ENCODE measurements at places on chromosomes 6 and 20. TPM values are rescaled to one million over a fixed set of nuclear protein-coding genes. Genes with fewer than 3 reads are reported as not detected.

C20orf204 gene
- total RNA-seq: 0.89 TPM

GRCh38 chr20:38108438-38108985 lies 56.6 kb downstream of the TGM2 start:
- peak; percentile 29 for DNase-seq

GRCh38 chr6:127076466-127076865 lies 42.0 kb upstream of the RSPO3 start:
- DNase-seq: no peak

SEMG1 gene
- not detected for total RNA-seq

OR2H2 gene
- not detected for total RNA-seq

- DNase-seq: peak; percentile 44
Observed at GRCh38 chr20:62977613-62978560, 25.4 kb downstream of the SLC17A9 start.

- no peak for DNase-seq
Observed at GRCh38 chr6:72651967-72652956, 30.4 kb downstream of the KCNQ5 start.

- no peak for DNase-seq
Observed at GRCh38 chr6:47690214-47690613, 8.2 kb upstream of the ADGRF4 start.

DNA sequence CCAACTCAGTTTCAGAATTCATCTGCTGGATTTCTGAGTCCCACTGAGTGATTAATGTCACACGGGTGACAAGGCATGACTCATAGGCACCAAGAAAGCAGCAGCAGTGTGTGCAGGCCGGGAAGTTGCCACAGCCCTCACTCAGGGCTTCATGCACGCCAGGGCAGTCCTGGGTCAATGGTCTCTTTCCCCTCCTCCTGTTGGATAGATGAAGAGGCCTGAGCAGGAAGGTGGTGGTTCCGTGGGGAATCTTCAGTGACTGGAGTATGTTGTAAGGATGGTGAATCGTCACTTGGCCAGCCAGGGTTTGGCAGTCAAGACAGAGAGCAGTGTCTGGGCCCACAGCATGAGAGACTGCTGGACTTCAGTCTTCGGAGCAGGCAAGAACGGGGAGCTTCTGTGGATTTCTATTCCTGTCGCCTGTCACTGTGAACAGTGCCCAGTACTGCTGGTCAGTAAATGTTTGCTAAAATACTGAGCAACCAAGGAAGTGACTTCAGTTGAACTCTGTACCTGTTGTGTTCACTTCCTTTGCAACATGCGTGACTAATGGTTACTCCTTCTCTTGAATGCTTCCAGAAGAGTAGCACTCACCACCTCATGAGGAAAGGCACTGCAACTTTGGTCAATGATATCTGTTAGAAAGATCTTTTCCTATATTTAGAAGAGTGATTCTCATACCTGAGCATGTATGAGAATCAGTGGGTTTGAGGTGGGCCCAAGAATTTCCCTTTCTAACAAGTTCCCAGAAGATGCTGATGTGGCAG lies 62.0 kb upstream of the CD93 start:
- DNase-seq: peak; percentile 87

- no peak for DNase-seq
Observed at GRCh38 chr6:73604461-73604860, 49.3 kb downstream of the SLC17A5 start.

GTSF1L gene
- total RNA-seq: not detected

DNA sequence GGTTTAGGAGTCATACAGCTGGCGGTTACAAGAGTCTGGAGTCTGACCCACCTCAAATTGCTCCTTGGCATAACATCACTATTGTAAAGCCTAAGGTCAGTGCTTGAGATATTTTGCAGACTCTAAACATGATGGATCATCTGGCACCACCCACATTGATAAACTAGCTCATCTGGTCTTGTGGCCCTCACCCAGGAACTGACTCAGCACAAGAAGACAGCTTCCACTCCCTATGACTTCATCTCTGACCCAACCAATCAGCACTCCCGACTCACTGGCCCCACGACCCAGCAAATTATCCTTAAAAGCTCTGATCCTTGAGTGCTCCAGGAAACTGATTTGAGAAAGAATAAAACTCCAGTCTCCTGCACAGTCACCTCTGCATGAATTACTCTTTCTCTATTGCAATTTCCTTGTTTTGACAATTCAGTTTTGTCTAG lies 115.9 kb downstream of the CD24 start:
- peak; percentile 82 for DNase-seq

- DNase-seq: peak; percentile 21
Observed at GRCh38 chr20:53220482-53221307, 248.5 kb downstream of the TSHZ2 start.

GCNT2 gene
- 16.6 TPM for total RNA-seq

DNA sequence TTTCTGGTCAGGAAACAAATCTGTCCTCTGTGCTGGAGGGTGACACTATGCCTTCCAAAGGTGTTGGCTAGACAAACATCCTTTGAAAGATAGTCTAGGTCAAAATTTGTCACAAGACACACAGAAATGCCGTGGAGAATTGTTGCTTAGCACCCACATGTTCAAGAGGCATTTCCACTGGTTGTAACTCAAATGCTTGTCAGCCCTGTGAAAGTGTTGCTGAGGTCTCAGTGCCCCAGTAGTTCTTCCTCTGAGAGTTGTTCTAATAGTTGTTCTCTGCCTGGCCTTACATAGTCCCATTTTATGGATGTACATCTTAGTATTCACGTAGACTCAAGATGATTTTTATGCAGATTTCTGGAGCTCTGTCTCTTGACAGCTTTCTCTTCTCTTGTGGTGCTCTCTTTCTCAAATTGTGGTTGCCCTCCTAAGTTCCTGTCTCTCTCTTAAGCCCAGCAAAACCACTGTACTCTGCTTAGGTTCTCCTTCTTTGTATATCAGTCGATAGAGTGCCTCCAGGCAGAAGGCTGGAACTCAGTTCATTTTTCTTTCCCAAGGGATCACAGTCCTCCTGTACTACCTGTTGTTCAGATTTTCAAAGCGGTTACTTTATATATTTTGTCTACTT lies 39.5 kb upstream of the REV3L start:
- no peak for DNase-seq

DNA sequence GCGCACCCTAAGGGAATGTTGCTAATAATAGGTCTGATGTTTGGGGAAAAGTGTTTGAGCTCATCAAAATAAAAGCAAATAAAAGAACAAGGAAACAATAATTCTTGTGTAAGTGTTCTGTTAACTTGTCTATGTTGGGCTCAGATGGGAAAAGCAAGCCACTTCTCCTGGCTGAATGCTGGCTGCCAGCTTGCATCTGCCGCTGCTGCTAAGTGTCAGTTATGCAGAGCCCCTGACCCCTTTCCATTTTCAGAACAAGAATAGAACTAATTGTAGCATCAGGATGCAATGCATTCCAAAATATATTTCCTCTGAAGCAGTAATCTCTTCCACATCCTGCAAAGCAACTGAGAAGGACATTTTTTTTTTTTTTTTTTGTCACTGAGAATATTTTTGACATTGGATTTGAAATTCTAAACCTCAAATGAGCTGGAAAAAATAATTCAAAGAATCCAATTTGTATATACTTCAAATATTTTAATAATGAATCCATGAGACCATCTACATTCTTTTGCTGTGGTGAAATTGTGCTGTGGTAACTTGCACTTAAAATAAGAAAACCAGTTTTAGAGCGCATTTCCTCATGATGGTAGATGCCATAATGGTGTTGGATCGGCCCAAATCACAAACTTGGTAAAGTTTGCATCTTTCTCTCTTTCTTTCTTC lies 43.9 kb upstream of the DEK start:
- no peak for DNase-seq

OR2B6 gene
- not detected for total RNA-seq

LPA gene
- total RNA-seq: not detected

GRCh38 chr6:33993091-33993490 lies 152.8 kb downstream of the GRM4 start:
- DNase-seq: no peak

DNA sequence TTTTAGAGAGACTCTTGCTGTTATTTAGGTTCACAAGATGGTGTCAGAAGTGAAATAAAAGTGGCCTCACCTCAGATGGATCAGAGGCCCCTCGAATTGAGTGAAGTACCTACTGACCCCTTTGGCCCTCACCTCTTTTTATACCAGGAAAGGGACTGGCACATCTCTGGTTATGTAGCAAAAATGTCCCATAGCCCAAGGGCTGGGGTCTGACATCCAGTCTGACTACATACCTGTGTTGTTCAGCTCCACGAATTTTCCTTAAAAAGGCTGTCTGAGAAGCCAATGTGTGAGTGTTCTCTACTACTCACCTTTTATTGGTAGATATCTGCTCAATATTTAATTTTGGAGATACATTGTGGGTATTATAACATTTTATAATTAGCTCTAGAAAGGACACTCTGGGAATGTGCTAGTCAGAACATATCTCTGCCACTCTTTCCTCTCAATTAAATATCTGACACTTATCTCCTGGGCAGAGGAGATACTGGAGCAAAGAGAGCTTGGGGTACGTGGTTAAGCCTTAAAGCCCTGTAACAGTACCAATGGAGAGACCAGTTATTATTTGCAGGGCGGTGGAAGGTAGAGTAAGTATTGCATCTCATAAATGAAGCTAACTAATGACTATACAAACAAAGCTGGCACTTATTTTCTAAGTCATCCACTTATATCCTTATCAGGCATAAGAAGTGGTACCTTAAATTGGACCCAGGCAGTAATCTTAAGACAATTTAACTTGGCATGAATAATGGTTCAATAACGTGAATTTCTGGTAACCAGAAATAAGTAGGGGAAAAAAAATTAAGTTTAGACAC lies 20.0 kb upstream of the IL22RA2 start:
- DNase-seq: no peak

DNA sequence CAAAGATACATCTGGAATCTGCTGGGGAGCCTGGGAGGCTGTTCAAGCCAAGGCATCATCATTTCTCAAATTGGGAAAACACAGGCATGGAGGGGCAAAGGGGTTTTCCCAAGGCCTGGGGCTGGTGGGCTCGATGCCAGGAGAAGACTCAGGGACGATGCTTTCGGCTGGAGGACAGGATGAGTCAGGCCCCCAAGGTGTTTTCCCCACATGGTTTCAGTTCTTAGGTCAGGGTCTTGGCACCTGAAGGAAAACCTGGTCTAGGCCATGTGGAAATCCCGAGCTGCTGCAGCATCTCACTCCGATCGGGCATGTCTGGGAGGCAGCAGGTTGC lies 348.1 kb downstream of the CDC5L start:
- peak; percentile 45 for DNase-seq

PRR18 gene
- total RNA-seq: 0.14 TPM

TRERF1 gene
- total RNA-seq: 3.5 TPM

FHL5 gene
- not detected for total RNA-seq

DSE gene
- total RNA-seq: 32.0 TPM

DNA sequence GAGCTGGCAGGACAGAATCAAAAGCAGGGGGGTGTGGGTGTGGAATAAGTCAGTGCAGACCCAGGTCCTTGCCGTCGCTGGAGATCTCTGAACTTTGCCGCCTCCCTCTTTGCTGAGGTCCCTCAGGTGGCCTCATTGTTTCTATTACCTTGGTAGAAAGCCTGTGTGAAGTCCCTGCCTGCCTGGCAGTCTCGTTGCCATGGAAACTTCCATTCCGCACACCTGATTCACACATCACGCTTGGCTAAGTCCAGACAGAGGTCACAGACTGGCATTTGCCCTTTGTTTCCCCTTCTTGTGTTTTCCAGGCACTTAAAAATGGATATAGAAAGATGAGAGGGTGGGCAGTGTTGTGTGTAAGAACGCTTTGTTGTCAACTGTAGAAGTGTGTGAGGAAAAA lies 260.6 kb downstream of the PRL start:
- DNase-seq: peak; percentile 61

GRCh38 chr6:161273274-161273751 lies 548 bp downstream of the AGPAT4 start:
- DNase-seq: no peak

BTNL2 gene
- total RNA-seq: not detected

C20orf144 gene
- not detected for total RNA-seq

MKKS gene
- total RNA-seq: 11.2 TPM

GRCh38 chr6:33050014-33050810 lies 23.2 kb downstream of the HLA-DPA1 start:
- no peak for DNase-seq

MUCL3 gene
- 0.43 TPM for total RNA-seq

SHLD1 gene
- 4.3 TPM for total RNA-seq

EFCAB8 gene
- total RNA-seq: not detected

GRCh38 chr20:53021934-53022333 lies 49.8 kb downstream of the TSHZ2 start:
- DNase-seq: no peak

DNA sequence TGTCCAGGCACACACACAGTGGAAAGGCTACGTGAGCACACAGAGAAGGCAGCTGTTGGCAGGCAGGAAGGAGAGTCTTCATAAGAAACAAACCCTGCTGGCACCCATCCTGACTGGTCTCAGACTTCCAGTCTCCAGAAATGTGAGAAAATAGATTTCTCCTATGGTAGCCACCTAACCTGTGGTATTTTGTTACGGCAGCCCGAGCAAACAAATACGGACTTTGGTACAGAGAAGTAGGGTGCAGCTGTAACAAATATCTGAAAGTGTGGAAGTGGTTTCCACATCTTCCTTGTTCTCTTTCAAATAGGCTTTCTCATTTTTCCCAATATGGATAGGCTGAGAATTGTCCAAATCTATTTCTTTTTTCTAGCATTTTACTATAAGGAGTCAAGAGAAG lies 94.6 kb downstream of the ADGB start:
- no peak for DNase-seq

SSTR4 gene
- total RNA-seq: not detected

DNA sequence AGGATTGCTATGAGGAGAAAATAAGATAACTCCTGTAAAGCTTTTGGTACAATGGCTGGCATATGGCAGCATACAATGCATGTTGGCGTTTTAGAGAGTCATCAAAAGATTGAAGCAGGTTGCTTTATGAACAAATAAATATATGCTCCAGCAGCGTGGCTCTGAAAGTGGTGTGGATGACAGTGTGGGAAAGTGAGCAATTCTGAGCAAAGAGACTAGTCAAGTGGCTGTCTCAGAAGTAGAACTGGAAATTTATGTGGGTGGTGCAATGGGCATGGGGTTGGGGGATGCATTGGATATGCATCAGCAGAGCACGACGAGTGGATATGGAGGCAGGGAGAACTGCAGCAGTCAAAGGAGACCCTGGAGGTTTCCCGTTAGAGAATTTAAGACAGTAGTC lies 66.2 kb upstream of the PHACTR2 start:
- no peak for DNase-seq

SLC22A3 gene
- total RNA-seq: 0.10 TPM

TREM2 gene
- not detected for total RNA-seq

DNA sequence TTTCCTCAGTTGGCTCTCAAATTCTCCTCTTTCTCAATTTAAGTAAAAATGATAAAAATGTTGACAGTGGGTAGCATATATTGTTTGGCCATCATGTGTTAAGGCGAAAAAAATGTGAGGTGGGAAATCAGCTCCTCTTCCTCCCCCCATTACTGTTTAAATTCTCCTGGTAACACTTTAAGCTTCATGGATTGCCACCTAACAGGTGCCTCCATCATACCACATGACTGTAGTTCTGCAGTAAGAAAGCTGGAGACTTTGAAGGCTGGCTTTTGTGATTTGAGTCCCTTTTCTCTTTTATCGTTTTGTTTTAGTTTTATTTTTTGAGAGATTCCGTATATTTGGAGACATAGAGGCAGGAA lies 1.2 kb downstream of the ZFAND3 start:
- DNase-seq: peak; percentile 3

- no peak for DNase-seq
Observed at GRCh38 chr6:72212686-72213085, 326.3 kb downstream of the RIMS1 start.

Measured in A172 (cell line).